Esophagus squamous epithelium (tissue), 5 donors: ENCODE measurements at places on chromosomes 4 and X. TPM values are rescaled to one million over a fixed set of nuclear protein-coding genes. Genes with fewer than 3 reads are reported as not detected.

Gene HS6ST2
- total RNA-seq, result 6.5 TPM

Gene GLUD2
- 0.22 TPM for total RNA-seq

Gene STK26
- 19.8 TPM for total RNA-seq

Gene AMOT
- total RNA-seq, result 2.5 TPM

Gene OPRPN
- not detected for total RNA-seq

Gene PABPC5
- 1.9 TPM for total RNA-seq

Gene KIF4A
- total RNA-seq, result 2.5 TPM

Gene ERVMER34-1
- 1.5 TPM for total RNA-seq
